DND-41 (cell line): ENCODE measurements at places on chromosomes 4 and X.
A peak's percentile ranks its signal among the peaks of the same experiment; 100 is the strongest.

DNA sequence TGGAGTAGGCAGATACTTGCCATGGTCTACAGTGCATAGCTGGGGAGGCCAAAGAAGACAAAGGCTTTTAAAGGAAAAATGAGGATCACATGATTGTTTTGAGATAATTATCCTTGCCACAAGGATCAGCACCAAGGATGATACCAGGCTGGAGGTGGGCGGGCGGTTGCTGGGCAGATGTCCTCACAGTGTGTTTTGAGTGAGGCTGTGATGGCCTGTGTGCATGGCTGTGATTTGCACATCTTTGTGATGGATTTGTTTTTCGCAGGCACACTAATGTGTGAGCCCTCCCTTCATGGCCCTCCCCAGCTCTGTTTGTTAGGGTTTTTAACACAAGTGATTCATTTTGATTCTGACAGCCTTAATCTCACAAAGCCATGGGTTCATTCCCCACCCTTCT is 46.8 kb downstream of the RGS12 start:
- DNase-seq: no peak

- DNase-seq: no peak
Observed at GRCh38 chr4:36000941-36001557, 243.3 kb downstream of the ARAP2 start.

GRCh38 chr4:105148776-105149175 is 2.1 kb downstream of the TET2 start:
- DNase-seq: no peak

DNA sequence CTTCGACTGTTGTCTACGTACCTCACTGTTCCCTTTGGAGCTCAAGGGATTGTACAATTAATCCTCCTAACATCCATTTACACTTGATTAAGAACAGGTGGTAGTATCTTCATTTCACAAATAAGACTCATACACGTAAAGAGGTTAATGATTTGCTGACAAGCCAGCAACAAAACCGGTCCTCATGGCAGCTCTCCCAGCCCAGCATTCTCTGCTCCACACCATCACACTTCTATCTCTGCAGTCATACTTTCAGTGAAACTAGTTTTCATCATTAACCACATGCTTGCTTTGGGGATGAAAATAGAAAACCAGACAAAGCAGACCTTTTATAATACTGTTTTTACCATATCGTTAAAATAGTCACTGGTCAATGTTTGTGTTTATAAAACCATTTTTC is 28.7 kb upstream of the CASK start:
- DNase-seq: no peak

- DNase-seq: peak; percentile 86
Observed at GRCh38 chrX:137051978-137052642, 18.3 kb upstream of the GPR101 start.

- DNase-seq: no peak
Observed at GRCh38 chr4:25800245-25800644, 62.5 kb downstream of the SEL1L3 start.

DNA sequence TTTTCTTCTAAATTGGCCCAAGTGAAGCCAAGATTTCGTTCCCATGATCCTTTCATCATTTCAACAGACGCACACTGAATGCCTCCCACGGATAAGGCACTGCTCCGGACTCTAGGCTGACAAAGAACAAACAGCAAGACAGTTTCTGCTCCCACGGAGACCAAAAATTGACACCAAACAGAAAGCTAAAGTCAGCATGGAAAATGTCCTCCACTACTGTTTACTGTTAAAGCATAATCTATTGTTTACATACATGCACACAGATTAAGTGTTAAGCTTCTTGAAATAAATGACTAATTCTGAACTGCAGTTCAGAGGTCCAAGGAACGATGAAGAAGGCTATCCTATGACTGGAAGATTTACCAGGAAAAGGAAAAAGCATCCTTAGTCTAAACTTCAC is 199.6 kb downstream of the AASDH start:
- no peak for DNase-seq

DNA sequence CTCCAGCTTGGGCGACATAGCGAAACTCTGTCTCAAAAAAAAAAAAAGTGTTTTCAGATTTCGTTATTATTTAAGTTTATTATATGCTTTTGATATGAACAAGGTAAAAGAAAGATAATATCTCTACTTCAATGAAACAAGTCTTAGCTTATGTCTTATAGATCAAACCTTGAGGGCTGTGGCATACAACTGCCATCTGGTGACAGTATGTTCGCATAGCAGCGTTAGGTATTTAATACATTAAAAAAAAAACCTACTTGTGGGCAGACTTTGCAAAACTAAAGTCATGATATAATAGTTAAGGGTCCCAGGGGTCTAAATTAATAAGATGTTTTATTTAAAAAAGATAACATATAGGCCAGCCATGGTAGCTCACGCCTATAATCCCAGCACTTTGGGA is 161.2 kb upstream of the AMOT start:
- no peak for DNase-seq

- DNase-seq: no peak
Observed at GRCh38 chrX:3451571-3451970, 105.1 kb upstream of the MXRA5 start.

- DNase-seq: no peak
Observed at GRCh38 chr4:8477676-8478075, 37.1 kb downstream of the TRMT44 start.

DNA sequence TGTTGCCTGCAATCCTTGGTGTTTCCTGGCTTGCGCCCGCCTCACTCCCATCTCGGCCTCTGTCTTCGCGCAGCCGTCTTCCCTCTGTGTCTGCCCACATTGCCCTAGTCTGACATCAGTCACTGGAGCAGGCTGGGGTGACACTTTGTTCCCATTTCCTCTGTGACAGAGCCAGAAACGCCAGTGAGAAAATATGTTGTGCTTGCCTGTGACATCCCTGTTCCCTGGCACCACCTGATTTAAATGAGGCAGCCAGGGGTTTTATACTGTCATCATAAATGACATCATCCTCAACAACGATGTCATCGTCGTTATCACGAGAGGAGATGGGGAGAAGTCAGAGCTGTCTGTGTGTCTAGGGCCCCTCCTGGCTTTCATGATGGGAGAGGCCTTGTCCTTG is 29.1 kb downstream of the ZNF185 start:
- no peak for DNase-seq

GRCh38 chr4:158993891-158994290 is 109.0 kb upstream of the RAPGEF2 start:
- no peak for DNase-seq

DNA sequence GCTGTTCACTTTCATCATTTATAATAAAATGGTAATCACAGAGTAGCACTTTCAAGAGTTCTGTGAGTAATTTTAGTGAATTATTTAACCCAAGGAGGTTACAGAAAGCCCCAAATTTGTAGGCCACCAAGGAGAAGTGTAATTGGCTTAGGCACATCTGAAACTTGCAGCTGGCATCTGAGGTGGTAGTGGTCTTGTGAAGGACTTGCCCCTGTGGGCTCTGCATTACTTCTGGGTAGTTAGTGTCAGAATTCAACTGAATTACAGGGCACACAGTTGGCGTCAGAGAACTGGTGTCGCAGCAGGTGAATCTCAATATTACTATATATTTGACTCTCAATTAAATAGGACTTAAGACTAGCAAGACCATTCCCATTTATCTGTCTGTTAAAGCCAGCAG is 36.9 kb downstream of the GPR174 start:
- no peak for DNase-seq

- DNase-seq: no peak
Observed at GRCh38 chrX:20333672-20334071, 67.0 kb upstream of the RPS6KA3 start.

- DNase-seq: no peak
Observed at GRCh38 chr4:43765514-43765913, 683.1 kb downstream of the KCTD8 start.

GRCh38 chr4:27350161-27350560 is 489.5 kb downstream of the STIM2 start:
- no peak for DNase-seq

- no peak for DNase-seq
Observed at GRCh38 chrX:118251271-118251670, 94.6 kb upstream of the WDR44 start.

- no peak for DNase-seq
Observed at GRCh38 chrX:132594129-132594528, 105.3 kb upstream of the MBNL3 start.

GRCh38 chr4:126661194-126661593 is 971.6 kb upstream of the INTU start:
- DNase-seq: no peak

DNA sequence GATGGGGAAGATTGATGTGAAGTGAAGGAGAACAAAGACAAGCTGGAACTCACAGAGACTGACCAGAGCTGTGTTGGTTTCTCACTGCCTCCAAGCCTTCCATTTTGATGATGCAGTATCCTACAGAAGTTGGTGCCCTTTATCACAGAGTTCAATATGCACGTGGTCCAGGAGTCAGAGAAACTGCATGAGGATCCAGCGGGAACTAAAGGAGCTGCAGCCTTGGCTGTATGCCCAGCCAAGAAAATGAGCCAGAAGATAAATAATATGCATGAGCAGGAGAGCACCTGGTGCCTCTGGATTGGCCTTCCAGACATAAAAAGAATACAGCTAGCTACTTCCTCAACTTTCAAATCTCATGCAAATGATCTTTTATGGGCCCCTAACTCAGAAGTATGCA is 44.3 kb upstream of the DCLK2 start:
- DNase-seq: no peak

DNA sequence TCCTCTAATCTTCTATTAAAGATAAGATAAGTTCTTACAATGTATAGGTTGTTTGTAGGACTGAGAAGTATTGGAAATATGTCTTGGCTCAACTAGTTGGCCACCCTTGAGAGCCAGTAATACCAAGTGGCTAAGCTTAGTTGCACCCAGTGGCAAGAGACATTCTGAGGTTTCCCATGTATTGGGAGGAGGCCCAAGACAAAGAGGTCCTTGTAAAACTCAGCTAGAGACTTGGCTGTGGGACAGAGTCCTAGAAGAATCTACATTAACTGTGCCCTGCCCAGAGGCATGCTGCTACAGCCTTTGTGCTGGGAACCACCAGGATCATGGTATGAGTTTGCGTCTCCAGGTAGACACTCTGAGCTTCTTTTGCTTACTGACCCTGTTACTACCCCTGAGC is 41.9 kb upstream of the SLC4A4 start:
- DNase-seq: no peak

GRCh38 chr4:118918388-118918787 is 29.7 kb downstream of the SYNPO2 start:
- DNase-seq: no peak

- DNase-seq: no peak
Observed at GRCh38 chr4:13430834-13431568, 53.1 kb downstream of the RAB28 start.

- DNase-seq: no peak
Observed at GRCh38 chr4:37609626-37610025, 76.5 kb downstream of the RELL1 start.

GRCh38 chr4:26717332-26717731 is 133.4 kb downstream of the TBC1D19 start:
- no peak for DNase-seq

DNA sequence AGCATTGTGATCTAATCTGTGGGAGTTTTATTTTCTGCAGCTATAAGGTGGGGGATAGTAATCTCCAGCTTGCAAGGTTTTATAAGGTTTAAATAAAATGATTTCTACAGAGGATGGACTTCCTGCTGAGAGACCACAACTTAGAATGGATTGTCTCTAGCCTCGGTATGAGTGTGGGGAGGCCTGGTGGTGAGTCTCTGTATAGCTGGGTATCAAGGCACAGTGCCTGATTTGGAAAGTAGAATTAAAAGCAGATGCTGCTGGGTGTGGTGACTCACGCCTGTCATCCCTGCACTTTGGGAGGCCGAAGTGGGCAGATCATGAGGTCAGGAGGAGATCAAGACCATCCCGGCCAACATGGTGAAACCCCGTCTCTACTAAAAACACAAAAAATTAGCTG is 162.0 kb upstream of the GATB start:
- no peak for DNase-seq

DNA sequence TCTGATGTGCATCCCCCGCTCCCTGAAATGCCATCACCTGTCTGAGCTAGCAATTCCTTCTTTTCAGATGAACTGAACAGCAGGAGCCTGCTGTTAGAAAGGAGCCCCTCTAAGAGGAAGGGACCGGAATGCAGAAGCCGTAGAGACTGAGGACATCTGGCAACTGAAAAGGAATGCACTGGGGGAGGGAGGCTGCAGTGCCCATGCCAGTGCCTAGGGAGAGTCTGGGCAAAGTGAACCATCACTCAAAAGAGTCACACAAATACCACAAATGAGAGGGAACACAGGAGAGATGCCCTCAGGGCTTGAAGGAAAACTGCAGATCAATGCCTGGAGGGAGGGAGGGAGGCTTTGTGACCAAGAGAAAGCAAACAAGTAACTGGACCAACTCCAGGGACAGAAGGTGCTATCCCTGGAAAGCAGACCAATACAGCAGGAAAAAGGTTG is 93.9 kb upstream of the CBR4 start:
- no peak for DNase-seq

DNA sequence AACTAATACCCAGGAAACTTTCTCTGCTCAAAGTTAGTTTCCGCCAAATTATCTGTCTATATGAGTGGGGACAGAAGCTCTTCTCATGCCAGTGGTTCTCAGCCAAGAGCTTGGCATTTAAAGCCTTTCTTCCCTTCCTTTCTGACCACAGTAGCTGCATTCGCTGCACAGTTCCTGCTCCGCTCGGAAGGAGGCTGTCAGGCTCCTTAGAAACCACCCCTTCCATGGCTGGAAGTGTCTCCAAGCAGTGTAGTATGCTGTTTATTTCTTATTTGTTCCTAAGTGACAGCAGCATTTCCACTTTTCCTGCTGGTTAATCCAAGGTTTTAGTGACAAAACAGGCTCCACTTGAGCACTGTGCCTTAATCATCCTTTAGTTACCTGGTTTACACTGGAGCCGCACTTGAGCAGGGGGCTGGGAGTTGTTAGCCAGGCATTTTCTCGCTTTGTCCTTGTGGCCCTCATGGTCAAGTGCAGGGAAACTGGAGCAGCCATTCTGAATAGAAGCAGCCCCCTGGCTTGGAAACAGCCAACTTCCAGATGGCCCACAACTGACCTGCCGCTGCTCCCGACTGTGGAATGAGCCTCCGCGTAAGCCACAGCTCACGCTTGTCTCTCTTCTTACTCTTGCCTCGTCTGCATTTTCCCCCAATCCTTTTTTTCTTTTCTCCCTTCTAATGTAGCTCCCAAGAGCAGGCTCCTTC is 739.4 kb upstream of the TENM3 start:
- DNase-seq: no peak

DNA sequence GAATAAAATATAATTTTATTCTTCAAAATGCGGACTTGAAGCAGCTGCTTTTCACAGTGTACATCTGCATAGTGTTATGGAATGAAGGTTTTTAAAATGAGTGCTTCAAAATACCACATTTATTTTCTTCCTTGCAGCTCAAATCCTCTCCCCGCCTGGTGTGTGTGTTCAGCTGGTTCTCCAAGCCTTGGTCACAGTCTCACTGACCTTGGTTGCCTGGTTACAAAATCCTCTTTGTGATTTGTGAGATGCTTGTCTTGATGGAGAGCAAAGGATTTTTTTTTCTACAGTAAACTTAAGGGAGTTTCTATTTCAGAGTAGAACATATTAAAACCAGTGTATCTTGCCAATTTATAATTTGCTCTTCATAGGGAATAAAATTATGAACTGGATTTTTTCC is 139.2 kb downstream of the PCDH18 start:
- no peak for DNase-seq
